ENCODE measurements at places on chromosomes 4 and X. TPM values are rescaled to one million over a fixed set of nuclear protein-coding genes. Genes with fewer than 3 reads are reported as not detected.

DNA sequence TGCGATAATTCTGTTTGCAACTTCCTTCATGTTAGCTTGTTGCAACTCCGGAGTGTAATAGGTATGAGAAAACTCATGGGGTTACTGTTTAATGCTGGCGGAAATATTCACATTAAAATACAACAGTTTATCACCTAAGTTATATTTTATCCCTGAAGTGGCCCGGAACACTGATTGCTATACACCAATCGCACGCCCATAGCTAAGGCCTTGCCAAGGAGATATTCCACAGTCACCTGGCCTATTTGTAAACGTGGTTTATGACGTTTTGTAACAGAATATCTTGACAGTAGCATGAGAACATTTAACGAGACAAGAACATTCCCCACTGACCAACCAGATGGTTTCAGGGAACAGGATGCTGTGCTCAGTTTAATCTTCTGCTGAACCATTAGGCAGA, 23.2 kb upstream of the FAM90A26 start:
- DNase-seq = no peak

- DNase-seq = no peak
Observed at GRCh38 chrX:113551919-113552318, 711.3 kb upstream of the AMOT start.

- DNase-seq = no peak
Observed at GRCh38 chr4:78609580-78609979, 58.0 kb downstream of the ANXA3 start.

- DNase-seq = peak; percentile 17
Observed at GRCh38 chr4:6333301-6334202, 63.9 kb downstream of the WFS1 start.

- no peak for DNase-seq
Observed at GRCh38 chr4:157012781-157013180, 41.2 kb upstream of the PDGFC start.

DNA sequence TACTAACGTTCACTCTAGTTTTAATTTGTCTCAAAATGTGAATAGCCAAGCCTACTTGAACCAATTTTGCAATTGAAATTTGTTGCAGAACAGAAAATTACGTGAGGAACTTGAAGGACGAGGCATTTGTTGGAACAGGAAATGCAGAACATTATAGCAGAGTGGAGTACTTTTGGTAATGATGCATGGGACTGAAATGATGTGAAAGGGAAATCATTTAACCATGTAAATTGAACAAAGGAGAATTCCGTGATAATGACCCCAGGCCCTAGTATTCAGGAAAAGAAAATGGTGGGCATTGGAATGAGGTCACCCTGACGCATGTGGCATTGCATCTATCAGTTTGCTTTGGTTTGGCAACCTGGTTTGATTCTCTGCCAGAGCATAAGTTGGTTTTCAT, 44.9 kb upstream of the BEND4 start:
- no peak for DNase-seq

GRCh38 chr4:159013692-159014091, 89.2 kb upstream of the RAPGEF2 start:
- no peak for DNase-seq

GRCh38 chr4:17544205-17544604, 29.2 kb downstream of the CLRN2 start:
- DNase-seq = no peak

DNA sequence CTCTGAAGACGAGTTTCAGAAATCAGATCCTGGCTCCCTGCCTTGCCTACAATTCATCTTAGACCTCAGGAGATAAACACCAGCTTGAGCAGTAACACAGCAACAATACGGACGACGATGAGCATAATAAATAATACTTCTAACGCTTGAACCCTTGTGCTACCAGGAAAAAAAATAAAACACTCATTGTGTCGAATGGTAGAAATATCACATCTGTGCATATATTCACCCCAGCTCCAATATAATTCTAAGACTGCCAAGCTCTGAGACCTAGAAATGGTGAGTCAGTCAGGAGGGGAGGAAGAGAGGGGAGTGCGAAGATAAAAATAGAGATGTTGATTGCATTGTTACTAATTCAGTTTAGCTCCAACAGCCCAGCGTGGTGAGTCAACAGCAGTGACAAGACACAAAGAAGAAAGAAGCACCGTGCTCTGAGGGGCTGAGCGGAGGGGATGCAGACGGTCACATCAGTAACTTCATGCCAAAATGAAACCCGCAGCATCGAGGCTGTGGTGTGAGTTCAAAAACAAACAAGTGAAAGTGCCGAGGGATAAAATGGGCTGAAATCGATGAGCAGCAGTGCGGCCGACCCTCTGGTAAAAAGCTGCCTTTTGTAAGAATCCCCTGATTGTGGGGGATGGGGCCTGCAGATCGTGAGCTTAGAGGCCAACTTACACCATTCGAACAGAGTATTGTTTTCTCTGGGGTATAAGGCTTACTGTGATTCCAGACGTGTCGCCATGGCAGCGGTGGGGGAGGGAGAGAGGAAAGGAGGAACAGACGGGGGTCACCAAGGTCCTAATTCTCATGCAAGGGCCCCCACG, 150.4 kb downstream of the MGST2 start:
- peak; percentile 56 for DNase-seq

- DNase-seq = no peak
Observed at GRCh38 chr4:143597276-143597675, 83.8 kb downstream of the SMARCA5 start.

Gene PLXNB3
- 1.5 TPM for total RNA-seq

Gene ZCCHC4
- 9.2 TPM for total RNA-seq

Gene HSFX2
- total RNA-seq = not detected

Gene SAGE1
- total RNA-seq = not detected

Gene SLITRK2
- 0.27 TPM for total RNA-seq

Gene LDB2
- 18.5 TPM for total RNA-seq

Gene SMIM9
- not detected for total RNA-seq

Gene TIMM8A
- total RNA-seq = 20.3 TPM

Measured in Right ventricle myocardium superior (tissue), 1 donor.